ENCODE measurements at places on chromosomes 3 and 15.

- no peak for DNase-seq
Observed at GRCh38 chr3:55868347-55868746, 381.2 kb upstream of the WNT5A start.

DNA sequence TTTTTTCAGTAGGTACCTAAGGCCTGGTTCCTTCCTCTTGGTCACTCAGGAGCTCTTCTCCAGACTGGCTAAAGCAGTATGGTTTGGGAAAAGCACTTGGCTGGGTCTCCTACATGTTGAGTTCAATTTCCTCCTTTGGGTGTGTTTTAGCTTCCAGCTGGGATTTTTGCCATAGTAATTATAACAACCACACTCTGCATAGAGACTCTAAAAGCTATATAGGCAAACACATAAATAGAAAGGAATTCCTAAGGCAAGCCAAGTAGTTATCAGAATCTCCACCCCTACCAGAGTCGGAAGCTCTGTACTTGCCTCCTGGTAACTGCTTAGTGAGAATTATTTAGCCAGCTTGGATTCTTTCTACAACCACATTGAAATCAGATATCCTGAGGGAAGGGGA lies 48.6 kb downstream of the FOXL2 start:
- DNase-seq = no peak

GRCh38 chr3:41050144-41050543 lies 149.2 kb upstream of the CTNNB1 start:
- no peak for DNase-seq

- DNase-seq = peak; percentile 44
Observed at GRCh38 chr3:30964612-30965011, 70.2 kb upstream of the GADL1 start.

GRCh38 chr15:22960556-22960955 lies 19.6 kb downstream of the CYFIP1 start:
- DNase-seq = no peak

DNA sequence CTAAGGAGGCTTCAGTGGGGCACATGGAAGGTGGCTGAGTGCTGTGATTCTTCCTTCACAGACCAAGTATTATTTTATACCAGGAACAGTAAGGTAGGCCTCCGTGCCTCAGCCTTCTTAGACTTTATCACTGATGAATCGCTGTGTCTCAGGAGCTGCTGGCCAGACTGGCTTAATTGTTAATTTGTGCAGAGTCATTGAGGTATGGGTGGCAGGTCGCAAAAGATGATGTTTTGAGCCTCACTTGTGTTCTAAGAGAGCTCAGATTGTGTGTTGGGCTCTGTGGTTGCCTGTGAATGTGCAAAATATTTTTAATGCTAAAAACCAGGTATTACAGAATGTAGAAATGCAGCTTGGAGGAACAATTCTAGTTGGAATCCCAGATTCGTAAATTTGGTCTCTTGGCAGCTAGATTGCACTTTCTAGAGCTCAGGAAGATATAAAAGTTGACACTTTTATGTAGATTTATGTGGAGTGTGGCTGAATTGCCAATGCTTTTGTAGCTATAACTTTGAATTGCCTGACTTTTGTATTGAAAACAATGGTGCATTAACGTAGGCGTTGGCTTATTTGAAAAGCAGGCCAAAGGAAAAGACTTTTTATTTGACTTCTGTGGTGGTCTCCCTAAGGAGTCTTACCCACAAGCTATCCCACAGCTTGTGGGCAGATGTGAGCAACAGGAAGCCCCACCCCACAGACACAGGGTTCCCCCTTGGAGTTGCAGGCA lies 53.4 kb downstream of the LARS2 start:
- no peak for DNase-seq

DNA sequence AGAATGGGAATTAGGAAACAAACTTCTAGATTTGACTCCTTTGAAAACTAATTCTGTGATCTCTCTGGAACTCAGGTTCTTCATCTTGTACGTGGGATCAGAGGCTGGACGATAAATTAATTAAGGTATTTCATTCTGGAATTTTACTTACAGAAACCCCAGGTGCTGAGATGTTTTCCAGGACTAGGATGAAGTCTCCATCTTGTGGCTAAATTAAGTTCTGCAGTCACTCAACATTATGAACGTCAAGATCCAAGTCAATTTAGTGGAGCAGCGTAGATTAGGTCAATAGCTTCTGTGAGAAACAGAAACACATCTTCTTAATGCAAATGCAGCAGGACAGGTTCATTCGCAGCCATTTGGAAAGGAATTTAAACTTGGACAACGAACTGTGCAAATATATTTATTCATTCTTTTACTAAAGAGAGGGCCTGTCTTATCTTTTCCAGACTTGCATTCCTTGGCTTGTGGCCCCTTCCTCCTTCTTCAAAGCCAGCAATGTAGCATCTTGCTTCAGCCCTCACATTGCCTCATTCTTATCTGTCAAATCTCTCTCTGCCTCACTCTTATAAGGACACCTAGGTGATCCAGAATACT lies 26.7 kb upstream of the TMC3 start:
- no peak for DNase-seq

GRCh38 chr3:127803619-127804018 lies 18.7 kb downstream of the MGLL start:
- DNase-seq = no peak

- no peak for DNase-seq
Observed at GRCh38 chr15:101707983-101708382, 16.3 kb downstream of the TARS3 start.

- DNase-seq = no peak
Observed at GRCh38 chr3:56269755-56270535, 198.3 kb downstream of the ERC2 start.

GRCh38 chr3:28544236-28544635 lies 195.6 kb upstream of the AZI2 start:
- no peak for DNase-seq

- no peak for DNase-seq
Observed at GRCh38 chr3:3201611-3202010, 22.1 kb upstream of the CRBN start.

DNA sequence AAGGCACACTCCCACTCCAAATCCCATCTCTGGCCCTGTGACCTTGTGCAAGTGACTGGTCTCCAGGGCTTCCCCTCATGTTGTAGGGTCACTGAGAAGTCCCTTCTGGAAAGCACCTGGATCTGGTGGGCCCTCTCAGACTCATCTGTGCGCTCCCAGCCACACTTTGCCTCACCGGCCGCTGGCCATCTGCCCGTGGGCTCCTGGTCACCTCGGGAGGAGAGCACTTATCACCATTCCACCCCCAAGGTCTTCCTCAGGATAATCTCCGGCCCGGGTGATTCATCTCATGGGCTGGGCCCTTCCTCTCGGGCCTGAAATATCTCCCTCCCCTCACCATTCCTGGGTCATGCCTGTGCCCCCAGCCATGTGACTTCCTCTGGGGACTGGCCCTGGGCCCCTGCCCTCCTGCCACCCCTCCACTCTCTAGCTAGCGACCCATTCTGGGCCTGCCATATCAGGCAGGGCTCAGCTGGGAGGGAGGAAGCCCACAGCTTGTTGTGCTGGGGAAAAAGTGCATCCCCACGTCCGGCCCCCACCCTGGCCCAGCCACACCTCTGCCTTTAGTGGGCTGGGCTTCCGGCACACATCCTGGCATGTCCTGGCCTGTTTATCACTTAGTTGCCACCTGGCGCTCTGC lies 10.6 kb upstream of the WNT7A start:
- DNase-seq = peak; percentile 76

Measured in activated CD8-positive, alpha-beta T cell treated with anti-CD3 and anti-CD28 coated beads for 36 hours (primary cell).